ENCODE measurements at places on chromosomes 5 and 9. TPM values are rescaled to one million over a fixed set of nuclear protein-coding genes. Genes with fewer than 3 reads are reported as not detected.

MUSK gene
- total RNA-seq, result 0.05 TPM

GRCh38 chr5:154794525-154795234 lies 39.5 kb downstream of the LARP1 start:
- no peaks in the 10 kb centered on the region for H3K27me3 ChIP-seq
- no peak overlapping the region for H3K27ac ChIP-seq
- H3K4me3 ChIP-seq, result no peak overlapping the region

- H3K36me3 ChIP-seq, result no peaks in the 10 kb centered on the region
- no peak for DNase-seq
Measured at GRCh38 chr9:125527471-125528002, 179.5 kb downstream of the MAPKAP1 start.

GRCh38 chr9:72478966-72479365 lies 42.4 kb upstream of the TMC1 start:
- H3K4me1 ChIP-seq, result no peaks in the 10 kb centered on the region
- H3K27me3 ChIP-seq, result no peaks in the 10 kb centered on the region
- no peak overlapping the region for H3K4me3 ChIP-seq
- DNase-seq, result no peak
- no peak overlapping the region for H3K27ac ChIP-seq

DNA sequence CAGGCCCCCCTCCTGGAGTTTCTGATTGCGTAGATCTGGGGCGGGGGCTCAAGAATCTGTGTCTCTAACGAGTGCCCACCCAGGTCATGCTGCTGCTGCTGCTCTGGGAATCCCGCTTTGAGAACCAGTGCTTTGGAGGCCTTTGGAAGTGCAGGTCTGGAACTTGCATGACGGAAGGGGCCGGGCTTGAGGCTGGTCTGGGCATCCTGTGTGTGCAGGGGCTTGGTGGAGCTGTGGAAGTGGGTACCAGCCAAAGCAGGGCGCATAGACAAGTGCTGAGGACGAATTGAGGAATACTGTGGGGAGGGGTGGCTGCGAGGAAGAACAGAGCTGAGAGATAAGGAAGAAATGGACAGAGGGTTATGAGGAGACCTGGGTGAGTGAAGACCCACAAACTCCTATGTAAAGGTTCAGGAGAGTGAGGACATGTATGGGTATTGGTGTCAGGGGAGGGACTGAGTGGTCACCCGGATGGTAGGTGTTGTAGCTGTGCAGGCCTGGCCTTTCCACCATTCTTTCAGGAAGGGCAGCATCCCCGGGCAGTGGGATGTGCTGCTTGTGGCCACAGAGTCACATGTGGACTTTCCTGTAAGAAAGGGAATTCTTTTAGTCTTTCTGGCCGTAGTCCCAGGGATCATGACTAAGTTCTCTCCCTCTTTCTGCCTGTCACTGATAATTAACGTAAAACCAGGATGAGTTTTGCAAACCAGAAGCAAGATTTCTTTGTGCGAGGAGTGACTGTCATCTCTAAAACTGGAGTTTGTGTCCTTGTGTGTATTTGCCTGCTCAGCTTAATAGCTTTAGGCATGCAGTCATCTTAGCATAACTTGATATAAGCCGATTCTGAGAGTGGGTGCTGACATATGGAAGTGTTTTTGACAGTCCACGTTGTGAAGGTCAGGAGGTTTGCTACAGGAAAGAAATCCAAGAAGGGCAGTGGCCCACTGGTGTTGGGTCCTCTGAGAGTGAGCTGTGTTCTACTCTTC lies 43.3 kb upstream of the TJP2 start:
- H3K27me3 ChIP-seq, result no peaks in the 10 kb centered on the region
- H3K27ac ChIP-seq, result no peak overlapping the region
- H3K4me1 ChIP-seq, result peaks cover 9% of the 10 kb centered on the region
- H3K36me3 ChIP-seq, result peaks cover 4% of the 10 kb centered on the region

DNA sequence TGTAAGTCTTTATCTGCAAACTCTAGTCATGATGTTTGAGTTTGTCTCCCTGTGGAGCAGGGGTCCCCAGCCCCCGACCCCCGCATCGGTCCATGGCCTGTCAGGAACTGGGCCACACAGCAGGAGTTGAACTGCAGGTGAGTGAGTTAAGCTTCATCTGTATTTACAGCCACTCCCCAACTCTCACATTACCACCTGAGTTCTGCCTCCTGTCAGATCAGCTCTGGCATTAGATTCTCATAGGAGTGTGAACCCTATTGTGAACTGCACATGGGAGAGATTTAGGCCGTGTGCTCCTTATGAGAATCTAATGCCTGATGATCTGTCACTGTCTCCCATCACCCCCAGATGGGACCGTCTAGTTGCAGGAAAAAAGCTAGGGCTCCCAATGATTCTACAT lies 7.0 kb downstream of the C9orf85 start:
- no peak overlapping the region for H3K4me3 ChIP-seq
- peaks cover 1% of the 10 kb centered on the region for H3K36me3 ChIP-seq
- no peak for DNase-seq
- H3K27ac ChIP-seq, result no peak overlapping the region
- peaks cover 12% of the 10 kb centered on the region for H3K4me1 ChIP-seq
- H3K27me3 ChIP-seq, result no peaks in the 10 kb centered on the region

C6 gene
- 125 TPM for total RNA-seq

FOXD4L4 gene
- total RNA-seq, result 0.50 TPM

DNA sequence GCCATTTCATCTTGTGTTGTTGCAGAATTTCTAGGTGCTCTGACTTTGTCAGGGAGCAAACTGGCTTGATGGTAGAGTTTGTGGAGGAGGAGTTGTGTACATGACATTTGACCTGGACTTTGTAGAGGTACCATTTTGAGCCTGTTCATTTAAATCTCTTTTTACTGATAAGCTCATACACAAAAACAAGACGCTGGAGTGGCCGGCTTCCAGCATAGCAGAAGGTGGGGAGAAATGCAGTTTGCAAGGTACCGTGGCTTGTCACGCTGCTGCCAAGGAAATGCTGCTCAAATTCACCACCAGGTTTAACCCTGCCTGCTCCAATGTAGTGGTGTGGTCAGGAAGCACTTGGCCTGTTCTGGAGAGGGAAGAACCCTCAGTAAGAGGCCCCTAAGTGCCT lies 18.9 kb upstream of the IQGAP2 start:
- no peaks in the 10 kb centered on the region for H3K27me3 ChIP-seq
- H3K36me3 ChIP-seq, result no peaks in the 10 kb centered on the region
- DNase-seq, result no peak
- H3K4me1 ChIP-seq, result peaks cover 51% of the 10 kb centered on the region

PCDHA12 gene
- 0.08 TPM for total RNA-seq

GRCh38 chr5:74105126-74105780 lies 479.3 kb downstream of the ARHGEF28 start:
- no peak overlapping the region for H3K4me3 ChIP-seq
- H3K27ac ChIP-seq, result no peak overlapping the region
- no peaks in the 10 kb centered on the region for H3K36me3 ChIP-seq
- DNase-seq, result peak; percentile 41

DNA sequence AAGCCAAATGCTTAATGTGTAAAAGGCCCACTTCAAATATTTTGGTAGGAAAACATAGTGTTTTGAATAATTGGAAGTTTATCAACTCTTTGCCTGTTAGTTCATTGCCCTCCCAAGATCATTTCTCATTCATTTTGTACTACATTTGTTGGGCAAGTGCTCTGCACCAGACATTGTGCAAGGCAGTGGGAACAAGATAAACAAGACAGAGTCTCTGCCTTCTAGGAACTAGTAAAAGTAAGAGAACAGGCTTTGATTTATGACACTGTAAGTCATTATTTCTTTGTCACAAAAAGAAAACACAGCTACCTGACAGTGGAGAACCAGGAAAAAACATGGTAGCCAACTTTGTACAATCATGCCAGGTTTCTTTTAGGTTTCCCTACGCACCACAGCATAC lies 63.7 kb upstream of the PAM start:
- H3K27ac ChIP-seq, result no peak overlapping the region
- no peak for DNase-seq
- H3K36me3 ChIP-seq, result no peaks in the 10 kb centered on the region
- H3K4me1 ChIP-seq, result no peaks in the 10 kb centered on the region

DNA sequence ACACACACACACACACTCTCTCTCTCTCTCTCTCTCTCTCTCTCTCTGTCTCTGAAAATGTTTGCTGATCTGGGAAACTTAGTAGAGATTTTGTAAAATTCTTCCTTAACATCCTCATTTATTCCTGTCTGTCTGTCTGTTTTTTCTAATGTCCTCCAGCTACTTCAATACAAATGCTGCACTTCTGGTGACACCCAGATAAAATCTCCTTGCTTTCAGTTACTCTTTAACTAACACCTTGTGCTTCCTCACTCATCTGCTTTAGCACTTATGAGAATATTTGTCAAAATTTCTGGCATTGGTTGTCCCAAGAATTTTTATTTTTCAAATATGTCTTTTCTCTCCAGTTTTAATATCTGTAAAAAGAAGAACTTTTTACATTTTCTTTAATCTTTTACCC lies 35.0 kb upstream of the ARRDC3 start:
- H3K27me3 ChIP-seq, result no peaks in the 10 kb centered on the region
- no peaks in the 10 kb centered on the region for H3K36me3 ChIP-seq
- DNase-seq, result no peak
- H3K4me3 ChIP-seq, result no peak overlapping the region

All from liver (tissue), 10 donors.